ENCODE measurements at places on chromosomes 7 and 10. TPM values are rescaled to one million over a fixed set of nuclear protein-coding genes. Genes with fewer than 3 reads are reported as not detected.

The CAMK1D gene
- polyA plus RNA-seq = 17.0 TPM

The RNF32 gene
- polyA plus RNA-seq = 1.5 TPM

The RELN gene
- polyA plus RNA-seq = not detected

The ZSCAN25 gene
- polyA plus RNA-seq = 10.2 TPM

The ADAMTS14 gene
- not detected for polyA plus RNA-seq

The NUTM2E gene
- polyA plus RNA-seq = not detected

The TDRD1 gene
- not detected for polyA plus RNA-seq

The ATRNL1 gene
- polyA plus RNA-seq = 0.23 TPM

The HIF1AN gene
- polyA plus RNA-seq = 26.8 TPM

The PON1 gene
- polyA plus RNA-seq = not detected

The ITIH5 gene
- not detected for polyA plus RNA-seq

The GHRHR gene
- not detected for polyA plus RNA-seq

The CDC14C gene
- not detected for polyA plus RNA-seq

The VPS37D gene
- not detected for polyA plus RNA-seq

The PRR15 gene
- not detected for polyA plus RNA-seq

The PRKG1 gene
- polyA plus RNA-seq = not detected

The TAS2R41 gene
- polyA plus RNA-seq = not detected

The GATA3 gene
- 64.8 TPM for polyA plus RNA-seq

The SLIT1 gene
- 0.05 TPM for polyA plus RNA-seq

The GTF2IRD2 gene
- 12.2 TPM for polyA plus RNA-seq

The CPXM2 gene
- polyA plus RNA-seq = not detected

The MYO3A gene
- polyA plus RNA-seq = not detected

The NODAL gene
- polyA plus RNA-seq = 0.19 TPM

The PIP gene
- not detected for polyA plus RNA-seq

The SAMD9 gene
- polyA plus RNA-seq = 23.8 TPM

The FEZF1 gene
- not detected for polyA plus RNA-seq

The SLC18A3 gene
- not detected for polyA plus RNA-seq

The STAMBPL1 gene
- polyA plus RNA-seq = 12.0 TPM

The AKR1D1 gene
- polyA plus RNA-seq = not detected

The MRC1 gene
- not detected for polyA plus RNA-seq

The FZD8 gene
- not detected for polyA plus RNA-seq

The INSYN2A gene
- not detected for polyA plus RNA-seq

The POM121 gene
- polyA plus RNA-seq = 18.3 TPM

The CHAT gene
- polyA plus RNA-seq = not detected

The AQP1 gene
- polyA plus RNA-seq = not detected

The ASIC3 gene
- polyA plus RNA-seq = not detected

The PKD2L1 gene
- polyA plus RNA-seq = not detected

The SH2B2 gene
- polyA plus RNA-seq = not detected

The CFAP46 gene
- polyA plus RNA-seq = not detected

The TMEM213 gene
- polyA plus RNA-seq = not detected

The NRP1 gene
- polyA plus RNA-seq = not detected

Data from CD4-positive, alpha-beta memory T cell (primary cell).